EH (cell line): ENCODE measurements at places on chromosomes 5 and 9.
A peak's percentile ranks its signal among the peaks of the same experiment; 100 is the strongest.

GRCh38 chr9:138022121-138022741, 144.6 kb downstream of the CACNA1B start:
- DNase-seq, result no peak

GRCh38 chr5:140363631-140364471, 3.9 kb downstream of the SLC4A9 start:
- DNase-seq, result no peak

DNA sequence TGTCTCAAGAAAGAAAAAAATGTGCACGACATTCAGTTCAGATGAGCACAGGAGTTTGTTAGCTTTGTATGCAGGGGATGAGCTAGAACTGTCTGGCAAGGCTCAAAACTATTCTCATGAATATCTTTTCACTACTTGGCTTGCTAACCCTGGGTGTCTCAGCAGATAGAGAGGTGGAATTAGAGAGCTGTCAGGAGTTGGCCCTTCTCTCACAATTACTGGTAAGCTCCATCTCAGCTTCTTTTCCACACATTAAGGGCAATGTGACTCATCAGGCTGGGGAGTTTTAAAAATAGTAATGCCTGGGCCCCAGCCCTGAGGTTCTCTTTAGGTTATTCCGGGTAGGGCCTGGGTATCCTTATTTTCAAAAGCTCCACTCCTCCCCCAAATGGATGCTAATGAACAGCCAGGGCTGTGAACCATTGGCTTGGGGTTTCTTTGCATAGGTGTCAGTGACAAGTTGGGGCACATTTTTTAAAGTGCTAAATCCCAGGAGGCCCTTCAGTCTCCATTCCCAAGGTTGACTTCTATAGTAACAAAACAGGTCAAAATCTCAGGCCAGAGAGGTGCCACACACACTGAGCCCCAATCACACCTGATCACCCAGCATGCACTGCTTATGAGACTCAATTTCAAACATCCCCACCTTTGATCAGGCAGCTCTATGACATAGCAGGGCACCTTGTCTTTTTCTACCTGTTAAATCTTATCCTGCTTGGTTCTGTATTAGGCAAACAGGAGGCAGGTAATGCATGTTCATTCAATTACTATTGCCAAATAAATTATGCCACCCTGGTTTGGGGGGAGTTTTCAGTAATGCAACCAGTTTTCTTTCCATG, 239.7 kb upstream of the DAP start:
- DNase-seq, result no peak

DNA sequence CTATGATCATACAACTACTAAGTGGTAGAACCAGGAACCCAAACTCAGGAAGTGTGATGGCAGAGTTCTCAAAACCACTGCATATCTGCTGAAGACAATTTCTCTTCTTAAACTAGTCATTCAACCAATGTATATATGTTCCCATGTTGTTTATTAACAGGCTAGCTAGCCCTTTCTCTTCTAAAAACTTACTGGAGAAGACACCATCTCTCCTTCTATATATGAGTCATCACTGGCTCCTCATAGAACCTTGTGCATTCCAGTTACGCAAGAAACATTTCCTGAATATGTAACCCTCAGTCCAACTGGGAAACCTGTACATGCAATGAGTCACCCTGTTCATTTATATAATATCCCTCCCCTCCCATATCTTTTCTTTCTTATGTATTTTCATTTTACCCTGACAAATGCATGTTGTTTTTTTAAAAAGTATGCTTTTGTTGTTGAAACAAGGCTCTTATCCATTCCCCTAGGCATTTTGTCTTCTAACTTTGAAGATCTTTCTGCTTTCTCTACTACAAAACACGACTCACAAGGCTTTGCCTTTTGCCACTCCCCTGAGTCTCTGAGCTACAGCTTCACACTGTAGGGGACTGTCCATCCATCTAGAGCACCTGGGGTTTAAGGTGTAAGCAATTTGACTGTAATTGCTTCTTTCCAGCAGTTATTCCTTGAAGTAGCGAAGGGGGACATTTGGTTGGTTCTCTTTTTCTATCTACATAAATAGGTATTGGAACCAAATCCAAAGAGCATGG, 119.5 kb downstream of the ANXA1 start:
- peak; percentile 79 for DNase-seq

DNA sequence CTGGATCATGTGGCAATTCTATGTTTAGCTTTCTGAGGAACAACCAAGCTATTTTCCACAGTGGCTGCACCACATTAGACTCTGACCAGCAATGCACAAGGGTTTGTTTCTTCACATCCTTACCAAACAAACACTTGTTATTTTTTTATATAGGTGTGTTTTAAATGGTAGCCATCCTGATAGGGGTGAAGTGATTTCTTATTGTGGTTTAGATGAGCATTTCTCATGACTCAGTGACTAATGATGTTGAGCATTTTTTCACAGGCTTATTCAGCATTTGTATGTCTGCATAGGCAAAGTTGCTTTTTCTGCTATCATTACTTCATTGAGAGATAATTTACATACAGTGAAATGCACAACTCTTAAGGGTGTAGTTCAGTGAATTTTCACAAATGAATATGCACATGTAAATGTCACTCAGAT, 36.0 kb downstream of the ANKRD33B start:
- peak; percentile 75 for DNase-seq
